ENCODE measurements at places on chromosomes 1 and 21.
A peak's percentile ranks its signal among the peaks of the same experiment; 100 is the strongest.

DNA sequence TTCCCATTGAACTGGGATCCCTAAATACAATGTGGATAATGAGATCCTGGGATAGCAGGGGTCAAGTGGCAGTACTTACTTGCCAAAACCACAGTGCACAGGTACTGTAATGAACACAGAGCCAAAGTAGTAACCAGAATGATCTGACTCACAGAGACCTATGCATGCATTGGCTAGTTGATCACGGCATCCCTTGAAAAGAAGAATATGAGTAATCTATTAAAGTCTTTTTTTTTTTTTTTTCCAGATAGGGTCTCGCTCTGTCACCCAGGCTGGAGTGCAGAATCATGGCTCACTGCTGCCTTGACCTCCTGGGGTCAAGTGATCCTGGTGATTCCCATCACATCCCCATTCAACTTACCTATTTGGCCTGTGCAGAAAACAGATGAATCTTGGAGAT is 29.4 kb upstream of the EIF4G3 start:
- no peak for DNase-seq

DNA sequence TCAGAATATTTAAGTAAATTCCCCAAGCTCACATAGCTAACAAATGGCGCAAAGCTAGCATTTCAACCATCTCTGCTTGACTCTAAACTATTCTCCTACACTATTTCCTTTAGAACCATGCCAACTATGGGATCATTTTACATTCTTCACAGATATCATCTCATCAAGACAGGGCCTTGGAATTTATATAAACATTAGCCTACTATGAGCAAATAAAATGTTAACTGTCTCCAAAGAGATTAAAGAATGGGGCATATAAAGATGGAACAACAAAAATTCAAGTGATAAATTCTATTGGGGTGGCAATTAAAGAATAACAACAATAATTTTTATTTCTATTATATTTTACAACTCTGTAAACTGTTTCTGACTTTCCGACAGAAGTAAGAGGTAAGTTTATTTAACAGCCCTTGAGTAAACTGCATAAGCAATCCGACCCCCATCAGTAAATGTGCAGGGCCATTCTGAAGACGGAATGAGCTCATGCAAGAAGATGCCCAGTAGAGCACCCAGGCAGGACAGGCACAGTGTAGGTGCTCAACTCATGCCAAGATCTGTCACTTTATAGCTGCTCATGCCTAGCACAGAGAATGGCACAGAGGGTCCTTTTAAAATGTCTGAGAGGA is 261.9 kb downstream of the VAV3 start:
- no peak for DNase-seq

DNA sequence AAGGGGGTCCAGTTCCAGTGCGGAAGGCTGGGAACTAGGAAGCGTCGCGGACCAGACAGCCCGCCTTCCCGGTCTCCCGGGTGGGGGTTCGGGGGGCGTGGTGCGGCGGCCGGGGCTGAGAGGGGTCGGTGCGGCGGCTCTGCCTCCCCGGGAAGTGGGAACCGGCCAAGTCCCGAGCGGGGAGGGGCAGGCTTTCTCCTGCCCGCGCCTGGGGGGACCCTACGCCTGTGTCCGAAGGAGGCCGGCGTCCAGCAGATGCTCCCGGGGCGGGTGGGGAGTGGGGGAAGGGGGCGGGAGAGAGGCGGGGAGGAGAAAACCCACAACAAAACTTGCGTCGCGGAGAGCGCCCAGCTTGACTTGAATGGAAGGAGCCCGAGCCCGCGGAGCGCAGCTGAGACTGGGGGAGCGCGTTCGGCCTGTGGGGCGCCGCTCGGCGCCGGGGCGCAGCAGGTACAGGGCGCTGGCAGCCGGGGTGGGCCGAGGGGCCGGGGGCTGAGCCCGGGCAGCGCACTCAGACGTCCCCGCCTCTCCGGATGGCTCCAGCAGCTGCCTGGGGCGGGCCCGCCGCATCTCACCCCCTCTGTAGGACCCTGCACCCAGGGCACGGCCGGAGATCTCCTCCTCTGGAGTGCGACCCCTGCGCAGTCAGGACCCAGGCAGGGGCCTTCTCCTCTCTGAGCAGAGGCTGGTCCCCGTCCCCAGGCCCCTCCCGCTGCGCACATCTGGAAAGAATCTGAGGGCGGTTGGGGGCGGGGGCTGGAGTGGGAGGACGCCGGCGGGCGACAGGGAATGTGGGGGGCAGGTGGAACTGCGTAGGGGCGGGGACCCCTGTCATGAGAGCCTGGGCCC is at the start of gene PODN:
TSS of gene PODN (plus strand) at position 355 of the 849 bp plus-strand sequence. CDS start 7,643 bp downstream, outside the sequence.
- DNase-seq, result no peak

GRCh38 chr1:232477728-232478127 is 152.2 kb downstream of the SIPA1L2 start:
- DNase-seq, result no peak

DNA sequence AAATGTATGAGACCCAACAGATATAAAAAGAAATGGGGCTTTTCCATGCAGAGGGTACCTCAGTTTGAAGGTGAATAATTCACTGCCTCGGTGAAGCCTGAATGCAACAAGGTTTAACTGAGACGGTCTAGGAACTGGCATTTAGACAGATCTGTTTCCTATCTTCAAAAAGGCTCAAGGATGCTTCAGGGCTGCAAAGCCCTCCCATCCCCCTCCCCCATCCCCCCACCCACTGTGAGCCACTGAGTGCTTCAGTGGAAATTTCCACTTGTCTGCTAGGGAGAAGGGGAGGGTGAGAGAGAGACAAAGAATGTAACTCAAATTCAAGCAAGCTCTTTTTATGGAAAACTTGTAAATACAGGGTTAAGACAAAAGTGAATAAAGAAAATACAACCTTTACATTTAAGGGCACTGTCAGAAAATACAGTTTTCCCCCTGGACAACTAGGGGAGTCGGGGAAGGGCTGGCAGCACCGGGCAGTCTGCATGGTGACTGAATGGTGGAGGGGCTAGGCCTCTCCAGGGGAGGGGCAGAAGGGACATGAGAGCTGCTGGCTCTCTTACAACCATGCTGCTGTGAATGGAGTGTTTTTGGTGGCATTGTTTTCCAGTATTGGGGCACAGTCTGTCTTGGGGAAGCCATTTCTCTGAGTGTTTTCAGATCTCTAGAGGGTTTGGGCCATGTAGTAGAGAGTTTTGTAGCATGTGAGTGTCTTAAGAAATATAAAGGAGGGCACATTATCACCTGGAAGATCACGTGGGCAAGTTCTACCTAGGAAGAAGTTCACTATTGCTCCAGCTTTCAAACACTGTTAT is 56.7 kb downstream of the MRPS6 start:
- DNase-seq, result no peak

DNA sequence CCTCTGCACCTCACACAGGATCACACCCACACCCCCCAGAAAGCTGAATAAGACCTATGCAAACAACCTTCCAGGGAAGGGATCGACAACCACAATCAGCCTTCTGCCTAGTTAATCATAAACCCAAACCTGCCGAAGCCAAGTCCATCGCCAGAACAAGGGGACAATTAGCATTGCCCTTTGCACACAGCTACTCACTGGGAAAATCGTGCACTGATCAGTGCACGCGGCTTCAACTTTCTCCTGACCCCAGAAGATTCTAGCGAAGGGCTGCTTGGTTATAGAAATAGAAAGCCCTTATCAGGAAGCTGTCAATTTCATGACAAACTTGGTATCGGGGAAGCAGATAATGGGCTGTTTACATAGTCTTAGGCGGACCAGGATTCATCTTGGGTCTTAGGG is 29.5 kb downstream of the RUNX1 start:
- no peak for DNase-seq

- DNase-seq, result no peak
These were observed 40.8 kb downstream of the KIAA1614 start for GRCh38 chr1:180953291-180954004.

DNA sequence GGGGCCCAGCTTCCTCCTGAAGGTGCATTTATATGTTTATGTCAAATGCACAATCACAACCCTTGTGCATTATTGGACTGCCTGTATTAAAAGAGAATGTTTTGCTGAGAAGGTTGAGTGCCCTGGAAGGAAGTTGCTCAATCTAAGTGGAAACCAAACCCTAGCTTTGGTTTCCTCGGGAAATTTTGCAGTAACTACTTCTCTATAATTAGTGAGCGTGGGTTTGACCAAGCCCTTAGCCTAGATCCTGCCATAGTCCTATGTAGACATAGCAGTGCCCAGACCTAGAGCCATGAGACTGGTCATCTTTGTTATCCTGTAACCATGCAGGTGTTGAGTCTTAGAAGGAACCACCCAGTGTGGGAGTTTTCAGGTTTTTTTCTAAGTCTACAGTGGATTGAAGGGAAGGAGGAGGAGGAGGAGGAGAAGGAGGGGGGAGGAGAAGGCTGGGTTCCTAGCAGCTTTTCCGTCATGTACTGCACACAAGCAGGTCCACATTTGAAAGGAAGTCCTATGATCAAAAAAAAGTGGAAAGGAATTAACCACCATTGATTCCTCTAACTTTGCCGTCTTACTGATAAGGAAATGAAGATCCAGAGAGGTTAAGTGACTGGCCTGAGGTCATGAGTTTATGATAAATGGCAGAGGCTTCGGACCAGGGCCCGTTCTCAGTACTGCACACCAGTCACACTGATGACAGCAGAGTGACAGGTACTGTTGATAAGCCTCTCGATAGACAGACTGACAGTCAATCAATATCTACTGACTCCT is 72.2 kb upstream of the LYST start:
- peak; percentile 33 for DNase-seq

DNA sequence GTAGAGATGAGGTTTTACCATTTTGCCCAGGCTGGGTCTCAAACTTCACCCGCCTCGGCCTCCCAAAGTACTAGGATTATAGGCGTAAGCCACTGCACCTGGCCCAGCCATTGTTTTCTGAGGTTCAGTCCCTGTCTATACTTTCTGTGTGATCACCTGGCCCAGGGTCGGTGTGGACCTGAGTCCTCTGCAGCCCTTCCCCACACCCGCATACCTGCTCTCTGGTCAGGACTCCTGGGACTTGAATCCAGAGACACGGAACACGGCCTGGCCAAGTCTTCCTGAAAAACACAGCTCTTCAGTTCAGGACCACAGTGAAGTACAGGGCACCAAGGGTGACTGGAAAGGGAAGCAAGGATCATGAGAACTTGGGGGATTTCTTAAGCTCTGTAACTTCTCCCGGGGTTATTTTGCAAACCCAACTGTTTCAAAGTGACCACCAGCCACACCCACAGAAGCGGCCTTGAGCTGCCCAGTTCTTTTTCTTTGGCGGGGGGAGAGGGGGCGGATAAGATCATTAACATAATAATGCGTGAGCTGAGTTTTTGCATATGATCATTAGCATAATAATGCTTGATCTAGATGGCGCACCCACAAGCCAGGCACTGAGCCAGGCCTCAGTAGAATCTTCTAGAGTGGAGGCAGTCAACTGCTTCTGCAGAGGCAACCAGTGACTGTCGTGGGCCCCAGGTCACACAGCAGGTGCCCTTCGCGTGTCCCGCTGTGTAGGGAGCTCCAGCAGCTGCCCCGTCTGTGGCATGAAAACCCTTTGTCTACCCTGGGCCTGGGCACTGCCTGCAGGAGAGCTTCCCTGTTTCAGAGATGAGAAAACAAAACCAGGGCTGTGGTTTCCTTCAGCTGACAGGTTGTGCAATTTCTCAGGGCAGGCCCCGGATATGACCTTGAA is 1.7 kb upstream of the NADK start:
- DNase-seq, result peak; percentile 93

- DNase-seq, result peak; percentile 28
These were observed 28.3 kb upstream of the LY9 start for GRCh38 chr1:160767395-160768294.

DNA sequence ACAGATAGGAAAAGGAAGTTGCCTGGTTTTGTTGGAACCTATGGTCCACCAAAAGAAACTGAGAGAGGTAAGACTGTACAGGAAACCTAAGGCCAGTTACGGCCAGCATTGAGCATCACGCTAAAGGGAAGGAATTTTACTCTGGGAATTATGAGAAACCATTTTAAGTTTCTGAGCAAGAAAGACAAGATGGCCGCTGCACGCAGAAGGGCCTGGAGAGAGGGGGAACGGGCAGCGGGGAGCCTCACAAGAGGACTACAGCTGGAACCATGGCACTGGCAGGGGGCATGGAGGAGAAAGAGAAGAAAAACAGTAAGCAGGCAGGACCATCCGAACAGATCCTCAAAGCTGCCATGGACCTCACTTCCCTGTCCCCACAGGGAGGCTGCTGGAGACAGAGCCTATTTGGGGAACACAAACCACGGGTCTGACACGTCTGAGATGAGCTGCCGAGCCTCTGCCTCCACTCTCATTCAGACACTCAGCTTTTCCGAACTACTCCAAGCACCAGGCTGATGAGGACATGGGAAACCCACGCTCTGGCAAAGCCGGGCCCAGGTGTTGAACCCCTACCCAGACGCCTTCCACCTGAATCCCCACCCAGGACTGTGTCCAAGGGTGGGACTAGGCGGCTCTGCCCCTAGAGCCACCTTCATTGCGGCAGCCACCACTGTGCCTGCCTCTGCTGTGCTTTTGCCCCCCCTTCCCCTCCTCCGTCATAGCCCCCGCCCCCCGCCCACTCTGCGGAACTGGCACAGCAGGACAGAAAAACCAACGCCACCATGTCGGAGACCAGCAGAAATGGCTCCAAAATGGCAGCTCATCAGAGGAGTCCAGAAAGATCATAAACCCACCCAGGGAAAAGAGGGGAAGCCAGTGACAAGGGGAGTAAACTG is 69.0 kb downstream of the CD46 start:
- no peak for DNase-seq

DNA sequence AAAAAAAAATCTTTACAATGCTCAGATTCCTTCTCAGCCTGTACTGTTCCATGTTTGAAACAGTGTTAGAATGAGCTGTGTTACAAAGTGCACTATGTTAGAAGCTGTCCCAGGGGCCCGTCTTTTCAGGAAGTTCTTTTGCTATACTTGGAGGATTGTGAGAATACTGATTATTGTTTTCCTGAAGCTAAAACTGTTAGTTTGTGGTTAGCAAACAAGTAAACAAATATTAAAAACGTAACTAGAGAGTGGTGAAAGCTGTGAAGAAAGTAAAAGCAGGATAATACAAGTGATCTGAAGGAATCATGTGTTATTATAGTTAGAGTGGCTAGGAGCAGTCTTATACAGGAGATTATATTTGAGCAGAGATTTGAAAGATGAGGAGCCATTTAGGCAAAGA is 35.6 kb downstream of the CAMSAP2 start:
- DNase-seq, result no peak

GRCh38 chr21:31865429-31865970 is 7.3 kb upstream of the HUNK start:
- no peak for DNase-seq

DNA sequence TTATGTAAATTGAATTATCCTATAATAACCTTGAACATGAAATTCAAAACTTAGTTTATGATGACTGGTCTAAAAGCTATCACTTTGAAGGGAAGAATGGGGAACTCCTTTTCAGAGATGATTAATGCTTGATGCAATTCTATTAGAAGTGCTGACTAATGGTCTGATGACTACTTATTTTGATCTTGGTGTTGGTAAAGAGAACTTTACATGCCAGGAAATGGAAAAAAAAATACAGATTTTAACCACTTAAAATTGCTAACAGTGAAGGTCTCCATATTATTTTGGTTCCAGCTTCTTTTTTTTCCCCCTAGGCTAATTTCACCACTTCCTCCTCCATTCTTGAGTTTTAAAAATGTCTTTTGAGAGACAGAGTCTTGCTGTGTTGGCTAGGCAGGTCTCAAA is 22.9 kb downstream of the S1PR1 start:
- no peak for DNase-seq
